ENCODE measurements at places on chromosomes 12 and 14.
A peak's percentile ranks its signal among the peaks of the same experiment; 100 is the strongest.

DNA sequence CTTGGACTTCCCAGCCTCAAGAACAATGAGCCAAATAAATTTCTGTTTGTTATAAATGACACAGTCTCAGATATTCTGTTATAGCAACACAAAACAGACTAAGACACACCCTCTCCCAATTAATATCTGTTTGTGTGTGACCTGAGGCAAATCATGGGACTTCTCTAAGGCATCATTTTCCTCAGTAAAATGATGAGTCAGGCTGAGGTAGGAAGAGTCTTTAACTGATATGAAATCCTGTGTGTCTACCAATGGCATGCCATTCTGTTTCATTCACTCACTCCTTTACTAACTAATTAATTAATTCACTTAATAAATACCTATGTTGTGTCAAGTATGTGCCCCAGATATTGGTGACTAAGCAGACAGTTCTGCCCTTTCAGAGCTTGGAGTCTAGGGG is 258.4 kb upstream of the CRY1 start:
- DNase-seq, result no peak

DNA sequence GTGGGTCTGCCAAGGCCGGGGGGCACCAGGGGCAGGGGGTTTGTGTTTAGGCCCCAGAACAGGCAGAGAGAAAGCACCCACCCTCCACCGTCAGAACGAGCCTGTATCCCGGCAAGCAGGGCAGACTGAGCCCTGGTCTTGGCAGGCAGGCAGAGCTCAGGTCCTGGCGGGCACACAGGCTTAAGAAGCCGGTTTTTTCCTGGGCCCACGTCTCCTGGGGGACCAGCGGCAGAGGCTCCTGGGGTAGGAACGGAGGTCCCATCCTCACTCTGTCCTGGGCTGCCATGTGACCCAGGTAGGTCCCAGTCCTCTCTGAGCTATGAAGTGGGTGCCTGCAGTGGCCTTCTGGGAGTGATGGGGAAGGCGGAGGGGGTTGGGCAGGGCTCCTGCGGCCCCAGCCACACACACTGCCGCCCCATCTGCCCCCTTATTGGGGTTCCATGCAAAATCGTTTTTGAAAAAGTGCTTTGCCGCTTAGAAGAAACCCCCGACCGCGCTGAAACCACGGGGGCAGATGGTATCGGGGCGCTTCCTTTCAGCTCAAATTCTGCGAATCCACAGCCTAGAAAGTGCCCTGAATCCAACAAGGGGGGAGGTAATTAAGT is 24.2 kb downstream of the SH2B3 start:
- DNase-seq, result no peak

GRCh38 chr12:52349196-52349595 is 18.1 kb downstream of the KRT85 start:
- no peak for DNase-seq

GRCh38 chr12:64669270-64669842 is 59.1 kb downstream of the RASSF3 start:
- DNase-seq, result peak; percentile 78

- DNase-seq, result no peak
Measured at GRCh38 chr14:79627058-79627457, 584.2 kb downstream of the DIO2 start.

- no peak for DNase-seq
Measured at GRCh38 chr14:95685978-95686922, at the start of gene TCL1B. TSS of gene TCL1B (plus strand) at chr14:95686426. CDS start at chr14:95686468, 42 bp downstream.

GRCh38 chr12:120761519-120761934 is 35.9 kb downstream of the ACADS start:
- DNase-seq, result no peak

DNA sequence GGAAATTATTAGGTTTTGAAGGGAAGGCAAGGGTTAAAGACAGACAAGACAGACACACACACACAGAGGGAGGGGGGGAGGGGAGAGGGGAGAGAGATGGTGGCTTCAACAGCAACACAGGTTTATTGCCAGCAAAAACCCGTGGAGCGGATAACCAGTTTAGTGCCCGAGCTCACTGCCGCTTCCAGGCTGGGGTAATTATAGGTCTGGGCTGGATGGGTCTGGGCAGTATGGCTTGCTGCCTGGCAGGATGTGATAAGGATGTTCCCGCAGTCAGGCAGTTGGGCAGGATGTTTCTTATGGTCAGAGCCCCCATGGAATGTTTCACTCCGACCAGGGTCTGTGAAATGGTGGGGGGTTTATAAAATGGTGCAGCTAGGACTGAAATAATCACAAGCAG is 4.4 kb upstream of the TDRD9 start:
- DNase-seq, result no peak

DNA sequence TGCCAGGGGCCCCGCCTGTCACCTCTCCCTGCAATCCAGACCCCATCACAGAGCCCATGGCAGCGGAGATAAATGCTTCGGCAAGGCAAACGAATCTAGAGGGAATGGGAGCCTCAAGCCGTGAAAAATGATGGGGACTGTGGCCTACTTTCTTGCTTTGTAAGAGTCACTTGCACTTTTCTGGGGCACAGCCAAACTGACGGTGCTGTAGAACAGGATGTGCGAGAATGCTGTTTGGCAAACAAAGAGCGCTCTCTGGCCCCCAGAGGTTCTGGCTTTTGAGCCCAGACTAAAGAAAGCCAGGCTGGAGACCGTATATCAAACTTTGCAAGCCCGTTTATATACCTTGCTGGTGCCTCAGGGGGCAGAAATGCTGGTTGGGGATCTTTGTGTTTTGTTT is 108.7 kb downstream of the CACNA1C start:
- no peak for DNase-seq

- DNase-seq, result no peak
Measured at GRCh38 chr12:76820888-76821482, 57.1 kb downstream of the ZDHHC17 start.

DNA sequence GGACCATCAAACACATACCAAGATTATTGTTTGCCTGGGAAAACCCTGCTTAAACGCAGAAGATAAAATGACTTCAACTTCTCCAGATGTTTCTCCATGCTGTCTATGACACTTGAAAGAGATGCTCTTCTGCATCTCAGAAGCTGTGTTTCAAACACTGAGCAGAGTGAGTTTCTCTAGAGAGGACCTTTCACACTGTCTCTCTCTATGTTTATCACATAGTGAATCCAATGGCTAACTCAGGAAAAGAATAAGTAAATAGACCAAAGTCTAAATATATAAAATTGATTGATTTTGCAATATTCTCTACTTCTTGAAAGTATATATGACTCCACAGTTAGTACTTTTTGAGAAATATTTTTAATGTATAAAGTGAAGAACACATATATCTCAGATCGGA is 325.6 kb upstream of the USP15 start:
- no peak for DNase-seq

GRCh38 chr12:4220536-4221257 is 52.9 kb upstream of the CCND2 start:
- DNase-seq, result no peak

GRCh38 chr12:131775392-131776236 is 52.6 kb upstream of the MMP17 start:
- no peak for DNase-seq

DNA sequence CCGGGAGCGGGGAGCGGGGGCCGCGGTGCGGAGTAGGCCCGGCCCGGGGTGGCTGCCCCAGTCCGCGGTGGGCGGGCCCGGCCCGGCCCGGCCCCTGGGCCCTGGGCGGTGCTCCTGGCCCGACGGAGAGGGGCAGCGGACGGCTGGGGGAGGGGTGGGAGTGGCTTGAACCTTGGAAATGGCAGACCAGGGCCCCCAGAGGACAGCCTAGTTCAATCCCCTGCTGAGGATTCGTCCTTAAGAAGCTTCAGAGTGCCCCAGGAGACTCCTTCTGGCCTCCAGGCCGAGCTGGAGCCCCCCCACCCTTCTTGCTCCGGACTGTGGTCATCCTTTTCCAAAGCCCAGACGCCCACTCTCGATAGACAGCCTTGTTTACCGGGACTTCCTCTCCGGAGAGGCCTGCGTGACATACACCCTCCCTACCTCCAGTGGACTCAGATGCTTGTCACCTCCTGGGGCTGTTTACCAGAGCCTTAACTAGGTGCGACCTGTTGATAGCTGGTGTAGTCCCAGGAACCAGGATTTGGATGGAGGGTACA is 458 bp downstream of the KHNYN start:
- DNase-seq, result peak; percentile 49

DNA sequence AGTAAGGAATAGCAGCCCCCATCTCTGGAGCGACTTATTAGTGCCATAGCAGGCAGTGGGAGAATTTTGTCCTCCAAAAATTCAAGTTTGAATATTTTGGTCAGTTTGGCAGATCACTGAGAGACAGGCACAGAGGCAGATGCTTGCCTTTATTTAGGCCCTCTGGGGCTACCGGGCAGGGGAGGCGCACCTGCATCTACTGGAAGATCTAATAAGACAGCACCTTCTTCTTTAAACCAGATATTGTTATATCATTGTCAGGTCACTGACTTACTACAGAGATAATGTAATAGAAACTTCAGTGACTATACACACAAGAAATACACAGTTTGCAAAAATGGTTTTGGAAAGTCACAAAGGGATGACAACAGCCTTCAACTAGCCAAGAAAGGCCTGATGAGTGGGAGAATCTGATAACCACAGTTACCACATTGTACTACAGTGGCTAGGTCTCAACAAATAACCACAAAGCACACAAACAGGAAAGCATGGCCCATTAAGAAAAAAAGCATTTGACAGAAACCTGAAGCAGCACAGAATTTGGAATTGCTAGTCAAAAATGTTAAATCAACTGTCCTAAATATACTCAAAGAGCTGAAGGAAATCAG is 56.8 kb downstream of the CDK17 start:
- peak; percentile 92 for DNase-seq

DNA sequence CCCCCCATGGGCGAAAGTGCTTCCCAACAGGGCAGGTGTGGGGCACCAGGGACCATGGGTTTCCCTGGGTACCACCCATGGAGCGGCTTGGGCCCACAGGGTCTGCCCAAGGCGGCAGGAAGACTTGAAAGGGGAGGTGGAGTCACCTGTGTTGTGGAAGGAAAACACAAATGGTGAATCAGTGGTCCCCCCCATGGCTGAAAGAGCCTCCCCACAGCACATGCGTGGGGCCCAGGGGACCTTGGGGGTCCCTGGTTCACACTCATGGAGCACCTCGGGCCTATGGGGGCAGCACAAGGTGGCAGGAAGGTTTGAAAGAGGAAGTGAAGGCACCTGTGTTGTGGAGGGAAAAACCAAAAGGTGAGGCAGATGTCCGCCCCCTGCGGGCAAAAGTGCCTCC is 581.9 kb downstream of the ALG10 start:
- no peak for DNase-seq

DNA sequence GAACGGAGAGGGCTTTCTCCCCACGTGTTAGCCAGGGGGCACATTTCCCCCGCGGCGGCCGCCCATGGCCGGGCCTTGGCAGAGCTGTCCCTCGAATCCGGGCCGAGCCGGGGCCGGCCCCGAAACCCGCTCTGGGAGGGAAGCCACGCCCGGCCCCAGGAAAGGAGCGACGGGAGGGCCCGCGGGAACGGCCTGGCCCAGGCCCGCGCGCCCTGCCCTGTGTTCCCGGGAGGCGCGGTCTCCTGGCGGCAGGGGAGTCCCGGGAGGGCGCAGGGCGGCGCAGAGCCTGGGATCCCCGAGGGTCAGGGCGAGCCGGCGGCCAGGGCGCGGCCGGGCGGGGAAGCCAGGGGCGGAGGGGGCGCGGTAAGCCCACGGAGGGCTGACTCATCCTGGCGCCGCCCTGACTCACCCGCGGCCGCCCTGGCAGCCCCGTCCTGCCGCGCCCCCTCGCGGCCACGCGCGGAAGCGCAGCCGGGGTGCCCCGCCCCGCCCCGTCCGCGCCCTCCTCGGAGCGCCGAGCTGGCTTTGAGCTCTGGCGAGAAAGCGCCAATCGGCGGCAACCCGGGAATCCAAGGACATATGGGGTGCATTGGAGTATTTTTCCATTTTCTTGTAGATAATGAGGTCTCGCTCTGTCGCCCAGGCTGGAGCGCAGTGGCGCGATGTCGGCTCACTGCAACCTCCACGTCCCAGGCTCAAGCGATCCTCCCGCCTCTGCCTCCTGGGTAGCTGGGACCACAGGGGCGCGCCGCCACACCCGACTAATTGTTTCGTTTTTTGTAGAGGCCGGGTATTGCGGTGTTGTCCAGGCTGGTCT is 31.8 kb upstream of the PLEKHG6 start:
- peak; percentile 75 for DNase-seq

Measured in MM.1S (cell line).